ENCODE measurements at places on chromosomes 3 and 15.

- DNase-seq, result no peak
Observed at GRCh38 chr15:76107169-76107568, 47.4 kb downstream of the TMEM266 start.

DNA sequence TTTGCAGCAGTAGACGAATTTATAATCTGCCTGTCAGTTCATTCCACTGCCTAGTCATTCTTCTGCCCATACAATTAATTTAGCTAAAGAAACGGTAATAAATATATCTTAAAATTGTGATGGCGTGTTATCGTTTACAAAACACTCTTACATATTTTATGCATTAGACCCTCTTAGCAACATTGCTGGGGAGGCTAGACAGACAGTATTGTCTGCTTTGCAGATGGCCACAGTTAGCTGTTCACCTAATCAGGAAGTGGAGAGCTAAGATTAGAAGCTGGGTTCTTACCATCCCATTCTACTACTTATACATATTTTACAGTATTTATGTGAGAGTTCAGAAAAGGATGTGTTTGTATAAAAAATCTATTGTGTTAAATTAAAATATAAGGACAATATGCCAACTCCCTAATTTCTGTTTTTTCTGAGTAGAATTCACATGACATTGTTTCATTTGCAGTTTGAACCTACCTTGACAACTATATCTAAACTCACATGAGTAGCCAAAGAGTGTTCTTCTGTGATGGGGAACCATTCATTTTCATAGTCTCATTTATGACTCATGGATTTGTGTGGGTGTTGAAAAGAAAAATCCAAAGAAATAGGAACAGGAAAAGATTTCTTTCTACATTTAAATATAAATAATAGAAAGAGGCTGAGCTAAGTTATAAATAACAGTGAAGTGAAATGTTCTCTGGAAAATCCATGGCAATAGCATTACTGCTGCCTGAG is 41.7 kb upstream of the C3orf80 start:
- DNase-seq, result no peak

GRCh38 chr3:181457190-181457589 is 254.5 kb upstream of the SOX2 start:
- no peak for DNase-seq

DNA sequence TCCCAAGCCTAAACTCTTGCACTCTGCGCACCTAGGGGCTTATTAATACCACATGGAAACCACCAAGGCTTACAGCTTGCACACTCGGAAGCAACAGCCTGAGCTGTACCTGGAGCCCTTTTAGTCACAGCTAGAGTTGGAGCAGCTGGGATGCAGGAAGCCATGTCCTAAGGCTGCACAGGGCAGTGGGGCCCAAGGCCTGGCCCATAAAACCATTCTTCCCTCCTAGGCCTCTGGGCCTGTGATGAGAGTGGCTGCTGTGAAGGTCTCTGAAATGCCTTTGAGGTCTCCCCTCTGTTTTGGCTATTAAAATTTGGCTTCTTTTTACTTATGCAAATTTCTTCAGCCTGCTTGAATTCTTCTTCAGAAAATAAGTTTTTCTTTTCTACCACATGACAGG is 383.9 kb upstream of the UBE2E2 start:
- DNase-seq, result no peak

GRCh38 chr15:62684123-62684808 is 358.3 kb upstream of the TPM1 start:
- DNase-seq, result no peak
